Hindlimb muscle (tissue), 1 donor: ENCODE measurements at places on chromosomes 13 and 19.

DNA sequence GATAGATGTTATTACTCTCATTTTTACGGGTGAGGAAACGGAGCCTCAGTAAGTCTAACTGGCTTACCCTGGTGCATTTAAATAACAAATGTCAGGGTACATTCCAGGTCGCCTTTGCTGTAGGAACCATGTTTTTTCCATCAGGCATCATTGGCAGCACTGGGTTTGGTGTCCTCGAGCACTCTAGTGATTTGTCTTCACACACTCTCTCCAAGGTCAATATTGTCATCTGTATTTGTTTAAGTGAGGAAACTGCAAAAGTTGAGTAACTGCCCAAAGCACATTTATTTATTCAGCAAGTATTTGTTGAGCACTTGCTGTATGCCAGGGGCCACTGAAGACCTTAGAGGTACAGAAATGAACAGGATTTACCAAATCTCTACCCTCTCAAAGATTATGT lies 78.6 kb downstream of the DCT start:
- no peak for DNase-seq

- DNase-seq = no peak
These were observed 4.7 kb upstream of the ZNF428 start for GRCh38 chr19:43623889-43624670.

GRCh38 chr19:21463449-21464105 lies 41.8 kb upstream of the ZNF429 start:
- peak; percentile 57 for DNase-seq

GRCh38 chr13:114019367-114019766 lies 45.5 kb upstream of the C13orf46 start:
- no peak for DNase-seq

DNA sequence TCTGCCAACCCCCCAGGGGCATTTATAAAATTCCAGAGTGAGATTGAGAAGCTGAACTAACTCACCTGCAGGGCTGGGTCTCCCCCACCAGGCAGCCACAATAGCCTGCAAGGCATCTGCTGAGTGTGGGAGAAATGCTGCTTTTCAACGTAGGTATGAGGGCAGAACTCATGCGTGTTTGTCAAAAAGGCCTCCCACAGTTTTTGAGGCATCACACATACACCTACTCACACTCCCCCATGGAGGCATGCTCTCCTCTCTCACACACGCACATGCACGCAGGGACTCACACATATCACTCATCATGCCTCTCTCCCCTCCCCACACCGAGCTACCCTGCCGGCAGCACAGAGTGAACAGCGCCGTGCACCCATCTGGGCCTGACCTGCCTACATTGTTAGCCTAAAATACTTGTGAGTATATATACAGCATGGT lies 390.5 kb downstream of the FGF9 start:
- DNase-seq = no peak

DNA sequence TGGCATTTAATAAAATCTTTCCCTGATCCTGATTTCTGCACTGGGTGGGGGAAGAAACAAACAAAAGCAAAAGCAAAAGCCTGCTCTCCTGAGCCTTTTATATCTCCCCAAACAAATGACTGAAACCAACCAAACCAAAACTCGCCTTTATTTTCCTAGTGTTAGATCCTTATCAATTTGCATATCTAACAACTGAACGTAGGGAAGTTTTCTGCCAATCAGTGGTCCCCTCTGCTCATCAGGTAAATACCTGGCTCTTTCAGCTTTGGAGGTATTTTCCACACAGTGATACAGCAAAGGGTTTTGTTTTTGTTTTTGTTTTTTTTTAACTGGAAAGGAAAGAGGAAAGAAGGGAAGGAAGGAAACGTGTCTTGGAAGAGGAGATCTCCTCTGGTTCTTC lies 3.3 kb downstream of the AMER2 start:
- DNase-seq = no peak

- DNase-seq = no peak
These were observed 2.0 kb downstream of the GPI start for GRCh38 chr19:34366738-34367623.

DNA sequence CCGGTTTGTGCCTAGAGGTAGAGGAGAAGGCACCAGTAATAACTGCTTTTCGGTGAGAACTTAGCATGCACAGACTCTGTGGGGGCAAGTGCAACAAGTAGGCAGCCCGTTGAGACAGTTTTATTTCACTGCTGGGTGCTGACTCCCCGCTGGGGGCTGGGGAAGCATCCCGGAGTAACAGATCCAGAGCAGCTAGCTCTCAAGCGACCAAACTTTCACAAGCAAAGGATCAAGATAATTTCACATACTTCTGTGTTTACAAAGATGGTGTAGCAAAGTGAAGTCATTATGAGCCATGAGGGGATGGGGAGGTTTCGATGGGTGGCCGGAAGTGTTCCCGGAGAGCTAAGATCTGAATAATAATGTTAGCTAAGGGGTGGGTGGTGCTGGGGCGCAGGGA lies 2.8 kb downstream of the NACC1 start:
- DNase-seq = no peak

GRCh38 chr13:97719736-97720135 lies 233.7 kb upstream of the IPO5 start:
- no peak for DNase-seq

GRCh38 chr19:49515767-49516166 lies 3.3 kb downstream of the FCGRT start:
- no peak for DNase-seq

GRCh38 chr13:20348645-20349408 lies 116.7 kb upstream of the GJB6 start:
- no peak for DNase-seq

GRCh38 chr19:12698138-12698537 lies 1.7 kb upstream of the FBXW9 start:
- DNase-seq = no peak

- DNase-seq = no peak
These were observed 512.1 kb downstream of the IRS2 start for GRCh38 chr13:109274188-109274821.

GRCh38 chr13:30396434-30397075 lies 25.7 kb upstream of the UBE2L5 start:
- no peak for DNase-seq

GRCh38 chr13:113442354-113442984 lies 10.8 kb downstream of the ADPRHL1 start:
- no peak for DNase-seq

DNA sequence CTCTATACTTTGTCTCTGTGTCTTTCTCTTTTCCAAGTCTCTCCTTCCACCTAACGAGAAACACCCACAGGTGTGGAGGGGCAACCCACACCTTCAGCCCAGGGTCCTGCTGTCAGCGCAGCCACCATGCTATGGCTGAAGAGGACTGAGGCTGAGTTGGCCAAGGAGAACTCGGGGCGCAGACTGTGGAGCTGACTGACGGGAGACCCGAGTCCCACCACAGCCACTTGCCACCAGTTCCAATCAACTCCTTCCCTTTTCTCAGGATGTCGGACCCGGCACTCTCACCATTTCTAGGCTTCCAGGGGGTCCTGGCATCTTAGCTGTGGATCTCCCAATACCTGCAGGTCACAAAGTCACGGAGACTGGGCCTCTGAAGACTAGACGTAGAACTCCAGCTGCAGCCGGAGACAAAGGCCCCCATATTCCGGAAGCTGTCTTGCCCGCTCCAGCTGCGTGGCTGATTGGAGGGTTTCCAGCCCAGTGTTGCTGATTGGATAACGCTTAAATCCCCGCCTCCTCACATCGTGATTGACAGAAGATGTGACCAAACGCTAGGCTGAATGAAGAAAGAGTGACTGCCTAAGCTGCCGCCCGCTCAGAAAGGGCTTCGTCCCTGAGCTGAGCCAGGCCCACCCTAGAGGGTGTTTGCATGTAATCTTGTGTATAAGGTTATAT lies 63.6 kb downstream of the ZNF429 start:
- DNase-seq = peak; percentile 96

- DNase-seq = peak; percentile 40
These were observed at the start of gene RHPN2 for GRCh38 chr19:33064792-33065550. TSS of gene RHPN2 (minus strand) at chr19:33064888. CDS start at chr19:33064852, 36 bp downstream.

DNA sequence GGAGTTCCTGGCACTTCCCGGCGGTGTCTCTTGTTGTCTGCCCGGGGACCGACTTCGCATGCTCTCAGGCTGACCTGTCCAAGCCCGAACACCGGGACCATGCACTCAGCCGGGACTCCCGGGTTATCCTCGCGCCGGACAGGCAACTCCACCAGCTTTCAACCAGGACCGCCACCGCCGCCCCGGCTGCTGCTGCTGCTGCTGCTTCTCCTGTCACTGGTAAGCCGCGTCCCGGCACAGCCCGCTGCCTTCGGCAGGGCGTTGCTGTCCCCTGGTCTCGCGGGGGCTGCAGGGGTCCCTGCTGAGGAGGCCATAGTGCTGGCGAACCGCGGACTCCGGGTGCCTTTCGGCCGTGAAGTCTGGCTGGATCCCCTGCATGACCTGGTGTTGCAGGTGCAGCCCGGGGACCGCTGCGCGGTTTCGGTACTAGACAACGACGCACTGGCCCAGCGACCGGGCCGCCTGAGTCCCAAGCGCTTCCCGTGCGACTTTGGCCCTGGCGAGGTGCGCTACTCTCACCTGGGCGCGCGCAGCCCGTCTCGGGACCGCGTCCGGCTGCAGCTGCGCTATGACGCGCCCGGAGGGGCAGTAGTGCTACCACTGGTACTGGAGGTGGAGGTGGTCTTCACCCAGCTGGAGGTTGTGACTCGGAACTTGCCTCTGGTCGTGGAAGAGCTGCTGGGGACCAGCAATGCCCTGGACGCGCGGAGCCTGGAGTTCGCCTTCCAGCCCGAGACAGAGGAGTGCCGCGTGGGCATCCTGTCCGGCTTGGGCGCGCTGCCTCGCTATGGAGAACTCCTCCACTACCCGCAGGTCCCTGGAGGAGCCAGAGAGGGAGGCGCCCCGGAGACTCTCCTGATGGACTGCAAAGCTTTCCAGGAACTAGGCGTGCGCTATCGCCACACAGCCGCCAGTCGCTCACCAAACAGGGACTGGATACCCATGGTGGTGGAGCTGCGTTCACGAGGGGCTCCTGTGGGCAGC lies 661 bp downstream of the FREM2 start:
- DNase-seq = no peak

DNA sequence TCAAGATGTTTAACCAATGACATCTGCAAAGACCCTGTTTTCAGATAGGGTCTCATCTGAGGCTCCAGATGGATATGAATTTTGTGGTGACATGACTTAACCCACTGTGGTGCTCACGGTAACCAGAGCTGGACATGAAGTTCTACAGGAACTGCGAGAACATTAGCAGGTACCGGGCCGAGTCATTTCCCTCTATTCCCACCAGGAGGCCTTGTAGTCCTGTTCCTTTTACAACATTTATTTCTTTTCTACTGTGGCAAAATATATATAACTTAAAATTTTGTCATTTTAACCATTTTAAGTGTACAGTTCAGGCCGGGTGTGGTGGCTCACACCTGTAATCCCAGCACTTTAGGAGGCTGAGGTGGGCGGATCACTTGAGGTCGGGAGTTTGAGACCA lies 7.6 kb upstream of the TSPAN16 start:
- no peak for DNase-seq

DNA sequence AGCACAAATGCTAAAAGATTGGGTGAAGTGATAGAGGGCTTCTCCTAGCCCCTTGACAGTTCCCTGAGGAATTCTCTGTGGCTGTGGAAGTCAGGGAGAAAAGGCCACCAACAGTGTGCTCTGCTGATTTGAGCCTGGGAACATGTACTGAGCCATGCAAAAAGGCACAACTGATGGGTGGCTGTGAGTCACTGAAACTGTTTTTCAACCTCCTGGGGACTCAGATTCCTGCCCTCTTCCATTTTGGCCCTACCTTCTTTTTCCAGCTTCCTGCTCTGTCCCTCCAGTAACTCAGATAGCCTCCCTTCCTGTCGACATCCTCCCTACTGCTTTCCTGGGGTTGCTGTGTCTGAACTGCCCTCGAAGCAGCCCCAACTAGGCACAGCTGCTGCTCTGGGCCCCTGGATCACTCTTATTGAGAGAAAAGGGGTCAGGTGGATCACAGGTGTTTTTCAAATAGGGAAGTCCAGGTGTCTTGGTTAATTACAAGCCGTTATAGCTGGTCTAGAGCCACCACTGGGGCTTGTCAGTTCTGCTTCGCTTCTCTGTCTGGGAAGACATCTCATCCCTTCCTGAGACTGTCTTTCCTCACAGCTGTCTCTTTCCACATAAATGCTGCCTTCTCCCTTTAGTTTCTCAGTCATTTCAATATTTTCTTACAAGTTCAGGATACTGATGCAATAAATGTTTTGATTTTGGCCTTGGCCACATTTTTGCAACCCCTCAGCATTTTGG lies 13.7 kb downstream of the FAM124A start:
- no peak for DNase-seq

DNA sequence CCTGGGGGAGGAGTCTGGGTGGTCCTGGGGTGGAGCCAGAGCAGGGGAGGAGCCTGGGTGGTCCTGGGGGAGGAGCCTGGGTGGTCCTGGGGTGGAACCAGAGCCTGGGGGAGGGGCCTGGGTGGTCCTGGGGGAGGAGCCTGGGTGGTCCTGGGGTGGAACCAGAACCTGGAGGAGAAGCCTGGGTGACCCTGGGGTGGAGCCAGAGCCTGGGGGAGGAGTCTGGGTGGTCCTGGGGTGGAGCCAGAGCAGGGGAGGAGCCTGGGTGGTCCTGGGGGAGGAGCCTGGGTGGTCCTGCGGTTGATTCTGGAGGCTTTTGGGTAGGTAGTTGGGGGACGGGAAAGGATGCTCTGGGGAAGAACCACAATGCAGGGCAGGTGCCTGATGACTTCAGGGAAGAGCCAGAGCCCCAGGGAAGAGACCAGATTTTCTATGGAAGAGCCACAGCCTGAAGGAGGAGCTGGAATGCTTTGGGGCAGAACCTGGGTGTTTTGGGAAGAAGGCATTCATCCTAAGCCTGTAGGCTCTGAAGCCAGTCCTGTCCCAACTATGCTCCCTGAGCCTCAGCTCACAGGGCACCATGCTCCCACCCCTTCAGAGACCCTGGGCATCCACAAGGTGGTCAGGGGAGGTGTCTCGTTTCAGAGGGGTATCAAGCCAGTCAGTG lies 15.0 kb downstream of the MRPS12 start:
- no peak for DNase-seq

- DNase-seq = no peak
These were observed 2.2 kb downstream of the FCER2 start for GRCh38 chr19:7699417-7700401.

DNA sequence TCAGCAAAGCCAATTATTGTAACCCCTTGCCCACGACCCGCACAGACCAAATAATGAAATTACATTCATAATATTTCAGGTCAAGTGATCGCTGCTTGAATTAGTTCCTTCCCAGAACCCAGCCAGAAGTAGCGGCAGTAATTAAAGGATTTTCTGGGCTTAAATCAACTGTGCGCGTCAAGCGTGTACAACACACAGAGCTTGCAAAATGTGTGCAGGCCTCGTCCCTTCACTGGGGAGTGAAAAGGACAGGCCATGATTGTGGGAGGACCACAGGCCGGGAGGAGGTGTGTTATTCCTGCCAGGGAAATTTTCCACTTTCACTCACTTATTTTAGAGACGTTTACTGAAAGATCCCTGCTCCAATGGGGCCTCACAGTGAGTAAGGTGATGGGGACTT lies 84.9 kb downstream of the CHST8 start:
- no peak for DNase-seq

GRCh38 chr13:66513728-66514127 lies 716.4 kb downstream of the PCDH9 start:
- no peak for DNase-seq

DNA sequence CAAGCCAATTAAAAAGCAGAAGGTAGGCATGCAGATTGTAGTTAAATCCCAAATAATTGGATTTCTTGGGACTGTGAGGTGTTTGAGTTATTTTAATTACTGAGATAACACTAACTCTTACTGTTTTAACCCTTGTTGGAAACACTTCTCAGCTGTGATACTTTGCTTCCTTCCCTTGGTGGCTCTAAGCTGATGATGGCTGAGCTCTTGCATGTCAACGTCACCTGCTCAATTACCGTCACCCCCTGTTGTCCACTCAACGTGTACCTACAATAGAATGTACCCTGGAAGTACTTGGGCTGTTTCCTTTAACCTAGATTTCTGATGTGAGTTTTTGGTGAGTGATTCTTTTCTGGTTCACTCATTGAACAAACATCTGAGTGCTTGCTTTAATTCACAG lies 303.4 kb downstream of the SLC7A1 start:
- DNase-seq = no peak
